Effector CD8-positive, alpha-beta T cell (primary cell): ENCODE measurements at places on chromosomes 16 and 17.
A peak's percentile ranks its signal among the peaks of the same experiment; 100 is the strongest.

DNA sequence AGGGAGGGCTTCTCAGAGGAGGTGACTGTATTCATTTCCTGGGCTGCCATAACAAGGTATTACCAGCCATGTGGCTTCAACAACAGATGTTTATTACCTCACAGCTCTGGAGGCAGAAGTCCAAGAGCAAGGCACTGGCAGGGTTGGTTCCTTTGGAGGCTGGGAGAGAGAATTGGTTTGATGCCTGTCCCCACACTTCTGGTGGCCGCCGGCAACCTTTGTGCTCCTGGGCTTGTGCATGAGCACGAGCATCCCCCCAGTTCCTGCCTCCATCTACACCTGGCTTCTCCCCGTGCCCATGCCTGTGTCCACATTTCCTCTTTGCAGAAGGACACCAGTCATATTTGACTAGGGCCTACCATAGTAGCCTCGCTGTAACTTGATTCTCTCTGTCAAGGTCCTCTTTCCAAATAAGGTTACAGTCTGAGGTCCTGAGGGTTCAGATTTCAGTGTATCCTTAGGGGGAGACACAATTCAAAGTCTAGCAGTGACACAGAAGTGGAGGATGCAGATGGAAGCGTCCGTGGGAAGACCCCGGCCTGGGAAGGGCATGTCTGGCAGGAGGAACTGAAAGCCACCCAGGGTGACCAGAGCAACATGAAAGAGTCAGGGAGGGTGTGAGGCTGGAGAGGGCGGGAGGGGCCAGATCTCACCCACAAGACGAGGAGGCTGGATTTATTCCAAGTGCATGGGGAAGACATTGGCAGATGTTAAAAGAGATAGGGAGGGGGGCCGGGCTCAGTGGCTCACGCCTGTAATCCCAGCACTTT is 188.2 kb upstream of the HSBP1 start:
- no peak for DNase-seq

GRCh38 chr17:55769625-55770000 is 18.8 kb downstream of the PCTP start:
- DNase-seq, result no peak

- no peak for DNase-seq
Measured at GRCh38 chr16:78102865-78103264, 3.4 kb downstream of the WWOX start.

DNA sequence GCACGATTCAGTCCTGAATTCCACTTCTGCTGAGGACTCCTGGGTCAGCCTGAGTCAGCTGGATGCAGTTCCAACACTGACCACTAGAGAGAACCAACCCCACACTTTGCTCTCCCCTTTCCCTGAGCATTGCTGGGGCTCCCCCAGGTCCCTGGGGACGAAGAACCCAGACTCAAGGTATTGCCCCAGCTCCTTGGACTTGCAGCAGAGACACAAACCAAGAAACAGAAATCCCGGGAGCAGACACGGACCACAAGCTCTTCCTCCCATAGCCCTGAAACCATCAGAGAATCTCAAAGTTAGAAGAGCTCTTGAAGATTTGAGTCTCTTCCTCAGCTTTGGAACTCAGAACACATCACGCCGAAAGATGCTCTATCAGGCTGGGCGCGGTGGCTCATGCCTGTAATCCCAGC is 678 bp upstream of the GH1 start:
- peak; percentile 55 for DNase-seq

GRCh38 chr16:17408296-17408695 is 62.5 kb downstream of the XYLT1 start:
- no peak for DNase-seq

- DNase-seq, result no peak
Measured at GRCh38 chr16:73997340-73997711, 299.3 kb upstream of the PSMD7 start.

- no peak for DNase-seq
Measured at GRCh38 chr17:43755389-43755875, 3.2 kb downstream of the SOST start.
